Stimulated activated CD8-positive, alpha-beta memory T cell treated with anti-CD3 and anti-CD28 coated beads, Interleukin-15, amount 100 ng/mL, for 4 hours (primary cell): ENCODE measurements at places on chromosomes 4 and X.

- DNase-seq: no peak
These were observed 245.3 kb upstream of the PITX2 start for GRCh38 chr4:110867981-110868720.

DNA sequence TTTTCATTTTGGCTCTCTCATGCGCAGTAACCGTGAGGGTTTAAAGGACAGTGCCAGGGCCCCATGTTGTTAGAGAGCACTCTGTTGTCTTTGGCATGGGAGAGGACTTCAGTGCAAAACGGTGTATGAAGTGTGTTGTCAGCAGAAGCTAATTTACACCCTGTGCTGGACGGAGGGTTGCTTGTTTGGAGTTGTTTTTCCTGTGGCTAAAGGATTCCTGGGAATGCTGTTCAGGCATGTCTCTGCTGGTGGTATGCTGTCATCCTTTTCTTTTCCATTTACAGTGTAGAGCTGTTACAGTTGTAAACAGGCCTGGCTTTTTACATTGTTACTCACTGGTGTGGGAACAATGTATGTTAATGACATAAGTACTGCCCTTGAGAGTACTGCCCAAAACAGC, 206.3 kb downstream of the CBR4 start:
- DNase-seq: no peak

GRCh38 chrX:120021927-120022326, 55.6 kb downstream of the RHOXF2B start:
- DNase-seq: no peak

DNA sequence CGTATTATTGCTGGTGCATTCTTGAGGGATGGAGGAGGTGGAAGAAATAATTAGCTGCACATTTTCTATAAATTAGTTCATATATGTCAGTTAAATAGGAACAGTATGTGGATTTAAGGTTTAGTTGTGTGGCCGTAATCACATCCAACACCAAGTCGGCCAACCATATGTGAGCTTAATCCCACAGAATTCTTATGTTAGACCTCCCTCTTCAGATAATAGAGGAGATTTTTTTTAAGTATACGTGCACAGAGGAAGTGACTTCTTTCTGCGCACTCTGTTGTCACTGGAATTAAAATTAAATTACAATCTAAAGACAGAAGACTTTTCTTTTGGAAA, 2.1 kb downstream of the SEPTIN11 start:
- DNase-seq: no peak

GRCh38 chrX:39204353-39204752, 403.1 kb downstream of the MID1IP1 start:
- DNase-seq: no peak

DNA sequence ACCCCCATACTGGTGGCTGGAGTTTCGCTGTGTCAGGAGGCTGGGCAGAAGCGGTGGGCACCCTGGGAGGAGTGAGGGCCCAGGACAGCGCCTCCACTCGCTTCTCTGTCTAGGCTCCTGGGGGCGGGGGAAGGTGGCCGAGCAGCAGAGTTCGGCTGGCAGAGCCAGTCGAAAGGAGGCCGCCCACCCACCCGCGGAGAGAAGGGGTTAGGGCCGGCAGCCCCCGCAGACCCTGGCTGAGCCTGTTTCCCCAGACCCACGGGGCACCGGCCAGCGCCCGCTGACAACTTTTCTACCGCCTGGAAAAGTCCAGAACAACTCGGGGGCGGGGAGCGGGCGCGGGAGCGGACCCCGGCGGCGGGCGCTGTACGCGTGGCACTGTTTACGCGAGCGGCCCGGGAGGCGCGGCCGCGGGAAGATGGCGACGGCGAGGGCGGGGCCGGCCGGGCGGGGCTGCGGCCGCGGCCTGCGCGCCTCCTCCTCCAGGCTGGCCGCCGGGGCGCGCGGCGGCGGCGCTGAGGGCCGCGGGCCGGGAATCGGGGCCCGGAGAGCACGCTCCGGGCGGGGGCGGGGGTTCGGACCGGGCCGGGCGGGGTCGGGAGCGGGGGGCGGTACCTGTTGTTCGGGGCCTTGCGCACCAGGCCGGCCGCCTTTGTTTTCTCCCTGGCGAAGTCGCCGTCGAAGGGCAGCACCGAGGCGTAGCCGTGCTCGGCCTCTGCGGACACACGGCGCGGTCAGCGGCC, 628 bp downstream of the MXD4 start:
- DNase-seq: peak; percentile 35

DNA sequence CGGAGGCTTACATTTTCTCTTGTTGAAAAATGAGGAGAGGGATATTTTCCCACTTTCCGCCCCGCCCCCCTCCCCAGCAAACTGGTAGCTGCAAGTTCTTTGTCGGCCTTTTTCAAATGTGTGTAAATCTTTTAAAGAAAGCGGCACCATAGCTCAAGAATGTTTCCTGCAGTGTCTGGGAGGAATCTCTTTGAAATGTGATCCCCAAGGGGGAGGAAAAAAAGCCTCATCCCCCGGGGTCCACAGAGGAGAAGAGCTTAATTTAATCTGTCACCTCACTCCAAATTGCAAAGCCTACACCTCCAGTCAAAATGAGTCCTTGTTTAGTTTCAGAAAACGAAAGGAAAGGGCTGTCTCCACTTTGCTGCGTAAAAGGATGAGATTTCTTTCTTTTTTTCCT, 34.8 kb downstream of the ASMT start:
- no peak for DNase-seq

- DNase-seq: no peak
These were observed 20.3 kb downstream of the RNF4 start for GRCh38 chr4:2489081-2489805.

DNA sequence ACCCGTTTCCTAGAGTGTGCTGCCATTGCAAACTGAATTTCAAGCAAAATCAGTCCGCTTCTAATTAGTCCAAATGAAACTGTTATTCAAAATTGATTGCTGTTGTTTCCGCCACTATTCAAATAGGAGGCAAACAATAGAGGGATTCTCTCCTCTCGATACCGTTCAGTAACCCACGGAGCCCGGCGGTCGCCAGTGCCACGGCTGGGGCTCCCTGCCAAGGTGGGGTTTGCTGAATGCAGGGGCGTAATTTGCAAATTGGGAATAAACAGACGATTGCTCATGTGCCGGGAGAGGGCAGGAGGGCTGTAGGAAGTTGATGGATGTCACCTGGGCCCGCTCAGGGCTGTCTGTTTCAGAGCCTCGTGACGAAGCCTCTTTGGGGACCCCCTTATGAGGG, 8.8 kb downstream of the ADRA2C start:
- no peak for DNase-seq

DNA sequence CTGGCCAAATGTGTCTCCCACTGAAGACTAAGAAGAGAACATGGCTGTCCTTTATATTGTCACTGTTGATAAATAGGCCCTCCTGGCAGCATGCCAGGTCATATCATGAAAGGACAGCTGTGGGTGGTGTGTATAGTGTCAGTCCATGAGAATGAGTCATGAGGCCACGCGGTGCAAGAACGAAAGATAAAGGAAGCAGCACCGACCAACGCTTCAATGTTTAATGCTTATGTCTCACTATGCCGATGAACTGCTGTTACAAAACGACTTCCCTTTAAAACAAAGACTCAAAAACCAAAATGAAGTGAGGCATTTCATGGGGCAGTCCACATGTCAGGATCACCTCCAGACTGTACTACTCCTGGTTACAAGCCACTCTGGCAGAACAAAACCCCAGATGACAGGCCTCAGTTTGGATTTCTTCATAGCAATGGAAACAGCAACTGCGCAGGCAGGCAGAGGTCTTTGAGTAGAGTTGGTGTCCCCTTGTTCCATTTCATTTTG, 5.2 kb upstream of the TCEANC start:
- no peak for DNase-seq

DNA sequence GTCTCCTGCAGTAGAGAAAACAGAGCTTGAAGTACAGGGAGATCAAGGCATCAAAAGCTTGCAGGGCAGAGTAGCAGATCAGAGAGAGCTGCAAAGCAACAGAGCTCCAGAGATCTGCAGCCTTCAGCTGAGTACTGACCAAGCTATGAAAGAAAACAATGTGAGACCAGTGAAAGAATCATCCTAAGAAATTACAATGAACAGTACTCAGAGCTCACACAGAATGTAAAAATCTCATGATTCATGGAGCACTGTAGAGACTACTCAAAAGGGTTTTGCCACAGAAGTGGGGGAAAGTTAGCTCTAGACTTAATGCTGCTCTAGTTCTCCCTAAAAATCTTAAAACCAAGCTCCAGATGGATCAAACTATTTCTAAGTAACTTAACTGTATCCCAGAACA, 80.0 kb upstream of the MAB21L2 start:
- no peak for DNase-seq

GRCh38 chr4:87375719-87376291, 15.2 kb downstream of the HSD17B11 start:
- DNase-seq: no peak

DNA sequence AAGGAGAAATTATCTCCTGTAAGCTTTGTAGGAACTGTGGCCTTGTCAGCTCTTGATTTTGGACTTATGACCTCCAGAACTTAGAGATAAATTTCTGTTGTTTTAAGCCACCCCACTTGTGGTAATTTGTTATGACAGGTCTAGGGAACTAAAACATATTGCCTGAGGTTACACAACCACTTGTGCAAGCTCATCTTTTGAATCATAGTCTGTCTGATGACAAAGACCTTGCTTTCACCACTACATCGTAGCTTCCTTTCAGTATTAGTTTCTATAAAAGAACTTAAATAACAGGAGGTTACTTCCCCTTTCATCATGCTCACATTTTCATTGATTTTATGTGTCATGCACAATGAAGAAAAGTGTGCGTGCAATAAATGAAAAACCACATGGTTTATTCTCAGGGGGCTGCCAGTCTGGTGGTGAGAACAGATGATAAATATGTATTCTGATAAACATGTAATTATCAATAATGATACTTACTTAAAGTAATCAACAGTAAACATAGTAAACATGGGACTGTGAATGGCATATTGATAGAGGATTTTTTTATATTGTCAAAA, 690.0 kb upstream of the HS3ST1 start:
- DNase-seq: no peak

DNA sequence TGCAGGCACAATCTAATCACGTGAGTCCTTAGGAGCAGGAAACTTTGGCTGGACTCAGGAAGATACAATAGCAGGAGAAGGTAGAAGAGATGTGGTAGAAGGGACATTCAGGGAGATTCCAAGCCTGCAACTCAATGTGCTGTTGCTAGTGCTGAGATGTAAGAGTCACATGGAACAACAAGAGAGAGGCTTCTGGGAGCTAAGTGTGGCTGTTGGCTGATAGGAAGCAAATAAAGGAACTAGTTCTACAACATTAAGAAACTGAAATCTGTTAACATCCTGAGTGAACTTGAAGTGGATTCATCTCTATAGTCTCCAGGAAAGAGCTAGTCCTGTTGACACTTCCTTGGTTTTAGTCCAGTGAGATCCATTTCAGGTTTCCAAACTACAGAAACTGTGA, 1207.4 kb downstream of the ADGRL3 start:
- no peak for DNase-seq

GRCh38 chrX:129091097-129091496, 432.2 kb downstream of the SMARCA1 start:
- DNase-seq: no peak

- DNase-seq: no peak
These were observed 334.7 kb upstream of the NR3C2 start for GRCh38 chr4:148776941-148777340.

DNA sequence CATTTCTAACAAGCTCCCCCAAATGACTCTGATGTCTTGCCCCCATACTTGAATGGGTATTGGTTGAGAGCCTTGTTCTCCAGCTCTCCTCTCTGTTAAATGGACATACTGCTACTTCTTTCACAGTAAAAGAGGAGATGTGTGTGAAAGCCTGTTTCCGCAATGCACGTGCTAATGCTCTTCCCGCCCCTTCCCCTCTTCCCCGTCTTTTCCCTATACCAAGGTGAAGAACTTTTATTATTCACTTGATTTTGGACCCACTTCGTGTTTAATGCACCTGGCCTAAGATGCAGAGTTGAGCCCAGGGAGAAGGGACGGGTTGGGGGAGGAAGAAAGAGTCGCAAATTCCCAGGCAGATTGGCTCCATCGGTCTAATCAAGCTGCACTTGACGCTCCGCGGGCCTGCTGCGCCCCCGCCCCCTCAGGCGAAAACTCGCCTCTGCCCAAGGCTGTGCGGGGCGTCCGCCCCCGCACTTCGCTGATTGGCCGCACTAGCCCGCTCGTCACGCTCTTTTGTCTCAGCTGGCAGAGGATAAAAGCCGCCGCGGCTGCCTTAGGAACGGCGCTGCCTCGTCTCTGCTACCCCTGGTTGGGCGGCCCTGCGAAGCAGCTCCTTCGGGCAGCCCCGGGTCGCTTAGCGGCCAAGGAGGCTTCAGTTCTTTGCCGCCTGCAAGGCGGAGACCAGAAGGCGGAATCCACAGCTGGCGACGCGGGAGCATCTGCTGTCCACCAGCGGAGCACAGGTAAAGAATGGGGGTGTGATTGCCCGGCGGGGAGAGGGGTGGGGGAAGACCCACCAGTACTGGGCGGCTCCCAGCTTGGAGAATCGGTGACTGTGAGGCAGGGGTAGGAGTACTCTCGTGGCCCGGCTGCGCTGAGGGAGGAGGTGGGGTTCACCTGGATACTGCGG, at the start of gene ZCCHC12:
TSS of gene ZCCHC12 (plus strand) at position 562 of the 910 bp plus-strand sequence. CDS start 1,421 bp downstream, outside the sequence.
- DNase-seq: peak; percentile 7

DNA sequence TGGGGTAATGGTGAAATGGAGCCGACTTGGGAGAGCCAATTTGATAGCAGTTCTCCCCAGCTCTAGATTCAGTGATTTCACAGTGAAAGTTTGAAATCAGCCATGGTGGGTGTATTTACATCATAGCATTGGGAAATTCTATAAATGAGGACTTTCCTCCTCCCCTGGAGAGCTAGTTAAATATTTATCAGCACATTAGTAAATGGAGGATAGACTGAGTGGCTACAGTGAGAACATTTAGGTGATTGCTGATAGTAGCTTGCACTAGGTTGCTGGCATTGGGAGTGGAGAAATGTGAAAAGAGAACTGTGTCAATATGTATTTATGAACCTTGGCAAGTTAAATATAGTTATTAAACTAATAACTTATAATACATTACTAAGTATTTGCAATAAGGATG, 347.3 kb downstream of the CCSER1 start:
- no peak for DNase-seq

DNA sequence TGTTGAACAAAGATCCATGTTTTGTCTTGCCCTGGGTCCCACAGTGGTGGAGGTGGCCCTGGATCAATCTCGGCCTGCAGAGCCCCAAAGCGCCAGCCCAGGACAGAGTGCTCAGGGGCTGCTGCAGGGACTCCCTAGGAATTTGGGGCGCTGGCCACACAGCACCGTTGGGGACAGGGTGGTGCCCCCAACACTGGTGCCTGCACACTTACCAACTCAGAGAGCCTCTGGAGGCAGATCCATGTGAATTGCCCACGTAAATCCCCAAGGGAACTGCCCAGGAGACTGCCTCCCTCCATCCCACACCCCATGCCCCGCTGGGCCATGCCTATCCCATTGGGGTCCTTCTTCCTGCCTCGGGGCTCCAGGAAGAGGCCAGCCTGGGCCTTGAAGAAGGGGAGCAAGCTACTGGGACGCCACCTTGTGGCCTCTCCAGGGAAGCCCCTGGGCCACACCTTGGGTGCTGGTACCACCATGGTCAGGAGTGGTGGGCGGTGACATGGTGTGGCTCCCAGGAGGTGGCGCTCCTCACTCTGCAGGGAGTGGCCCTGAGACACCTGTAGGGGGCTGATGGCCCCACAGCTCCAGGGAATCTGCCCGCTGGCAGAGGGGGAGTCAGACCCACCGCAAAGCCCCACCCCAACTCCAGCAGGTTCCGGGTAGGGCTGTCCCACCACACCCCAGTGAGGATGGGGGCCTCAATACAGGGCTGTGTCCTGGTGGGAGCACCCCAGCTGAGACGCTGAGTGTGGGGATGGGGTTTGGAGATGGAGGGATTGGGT, 22.8 kb downstream of the CFAP99 start:
- DNase-seq: peak; percentile 37

GRCh38 chr4:19735012-19735411, 516.7 kb upstream of the SLIT2 start:
- DNase-seq: no peak
